Cardiac muscle cell (in vitro differentiated cells and primary cell): ENCODE measurements at places on chromosomes 12 and 14. TPM values are rescaled to one million over a fixed set of nuclear protein-coding genes. Genes with fewer than 3 reads are reported as not detected.

SLC41A2 gene
- 5.9 and 11.7 TPM in 2 replicates for total RNA-seq

C1R gene
- total RNA-seq = 2.4 and 3.6 TPM in 2 replicates

SDSL gene
- total RNA-seq = 4.5 and 14.6 TPM in 2 replicates

GNG2 gene
- 3.3 and 3.6 TPM in 2 replicates for total RNA-seq

NR1H4 gene
- not detected in 2 replicates for total RNA-seq

KCNC2 gene
- not detected in 2 replicates for total RNA-seq

CMAS gene
- 26.1 and 32.7 TPM in 2 replicates for total RNA-seq

OR8S1 gene
- total RNA-seq = not detected in 2 replicates

GNB3 gene
- total RNA-seq = 3.0 and 5.2 TPM in 2 replicates

CLEC9A gene
- total RNA-seq = not detected in 2 replicates

STAC3 gene
- 15.3 and 28.4 TPM in 2 replicates for total RNA-seq

A2ML1 gene
- total RNA-seq = 0.04 TPM in 1 of 2 replicates, not detected in the other

MFAP5 gene
- total RNA-seq = not detected in 2 replicates

FZD10 gene
- total RNA-seq = 0.14 and 0.15 TPM in 2 replicates

ALDH1L2 gene
- total RNA-seq = 0.14 and 0.63 TPM in 2 replicates

P2RX4 gene
- 33.7 and 38.2 TPM in 2 replicates for total RNA-seq

RESF1 gene
- 39.6 and 49.0 TPM in 2 replicates for total RNA-seq

LHX5 gene
- not detected in 2 replicates for total RNA-seq

GCH1 gene
- 3.5 and 4.3 TPM in 2 replicates for total RNA-seq

ANKRD9 gene
- 78.9 and 99.9 TPM in 2 replicates for total RNA-seq

NKX2-1 gene
- not detected in 2 replicates for total RNA-seq

IGFBP6 gene
- total RNA-seq = 58.9 and 105 TPM in 2 replicates

ARF3 gene
- total RNA-seq = 106 and 115 TPM in 2 replicates

ALX1 gene
- 5.2 and 7.2 TPM in 2 replicates for total RNA-seq

HNF1A gene
- total RNA-seq = not detected in 2 replicates

SYCP3 gene
- total RNA-seq = not detected in 2 replicates

SRRM4 gene
- total RNA-seq = 0.14 and 0.21 TPM in 2 replicates

ACADS gene
- total RNA-seq = 34.3 and 59.8 TPM in 2 replicates

LRP1-AS gene
- total RNA-seq = not detected in 2 replicates

OR5AU1 gene
- total RNA-seq = not detected in 2 replicates

PTGER2 gene
- not detected in 2 replicates for total RNA-seq

NOS1 gene
- total RNA-seq = not detected in 2 replicates

SLC7A7 gene
- total RNA-seq = 1.3 and 2.3 TPM in 2 replicates

GPD1 gene
- 1.7 and 3.4 TPM in 2 replicates for total RNA-seq

INHBC gene
- total RNA-seq = 0.21 TPM in 1 of 2 replicates, not detected in the other

RERG gene
- total RNA-seq = 12.3 and 14.8 TPM in 2 replicates

EML5 gene
- 0.11 and 0.92 TPM in 2 replicates for total RNA-seq

DTX3 gene
- total RNA-seq = 52.1 and 59.0 TPM in 2 replicates

SRSF9 gene
- 126 and 131 TPM in 2 replicates for total RNA-seq

GLIPR1L2 gene
- 0.63 TPM in 1 of 2 replicates, not detected in the other for total RNA-seq

AEBP2 gene
- total RNA-seq = 21.0 and 23.0 TPM in 2 replicates

PTPRQ gene
- 0.69 and 1.2 TPM in 2 replicates for total RNA-seq

SLC22A17 gene
- total RNA-seq = 66.6 and 74.0 TPM in 2 replicates
